Mammary epithelial cell (primary cell): ENCODE measurements at places on chromosomes 1 and 21. TPM values are rescaled to one million over a fixed set of nuclear protein-coding genes. Genes with fewer than 3 reads are reported as not detected.
A peak's percentile ranks its signal among the peaks of the same experiment; 100 is the strongest.

DNA sequence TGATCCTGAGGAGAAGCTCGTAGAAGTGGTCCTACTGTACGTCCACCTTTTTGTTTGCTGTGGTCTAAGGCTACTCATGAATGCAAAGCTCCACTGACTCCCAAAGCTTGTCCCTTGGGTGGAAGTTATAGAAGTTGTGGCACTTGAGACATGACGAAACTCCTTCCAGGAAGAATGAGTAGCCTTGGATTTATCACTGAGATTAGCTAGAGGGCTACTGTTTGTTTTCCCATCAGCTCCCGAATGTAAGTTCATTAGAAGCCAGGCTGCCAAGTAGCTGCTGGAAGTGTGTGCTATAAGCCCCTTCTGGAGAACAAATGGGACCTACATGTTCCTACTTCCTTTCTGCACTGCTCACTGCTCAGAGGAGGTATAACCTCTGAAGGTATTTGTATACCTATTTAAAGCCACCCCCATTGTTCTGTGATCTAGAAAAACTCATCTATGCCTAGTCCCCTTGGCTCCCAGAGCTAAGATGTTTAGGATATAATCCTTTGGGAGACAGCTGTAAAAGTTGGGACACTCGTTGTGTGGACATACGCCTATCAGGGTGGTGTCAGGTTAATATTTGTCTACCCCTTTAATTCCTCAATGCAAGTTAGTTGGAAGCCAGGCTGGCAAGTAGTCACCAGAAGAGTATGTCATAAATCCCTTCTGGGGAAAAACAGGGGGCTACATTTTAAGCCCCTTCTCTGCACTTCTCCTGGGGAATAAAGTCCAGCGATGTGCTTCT lies 72.9 kb downstream of the SCMH1 start:
- DNase-seq = no peak

- DNase-seq = no peak
Observed at GRCh38 chr1:21268281-21269239, 21.7 kb downstream of the ECE1 start.

DNA sequence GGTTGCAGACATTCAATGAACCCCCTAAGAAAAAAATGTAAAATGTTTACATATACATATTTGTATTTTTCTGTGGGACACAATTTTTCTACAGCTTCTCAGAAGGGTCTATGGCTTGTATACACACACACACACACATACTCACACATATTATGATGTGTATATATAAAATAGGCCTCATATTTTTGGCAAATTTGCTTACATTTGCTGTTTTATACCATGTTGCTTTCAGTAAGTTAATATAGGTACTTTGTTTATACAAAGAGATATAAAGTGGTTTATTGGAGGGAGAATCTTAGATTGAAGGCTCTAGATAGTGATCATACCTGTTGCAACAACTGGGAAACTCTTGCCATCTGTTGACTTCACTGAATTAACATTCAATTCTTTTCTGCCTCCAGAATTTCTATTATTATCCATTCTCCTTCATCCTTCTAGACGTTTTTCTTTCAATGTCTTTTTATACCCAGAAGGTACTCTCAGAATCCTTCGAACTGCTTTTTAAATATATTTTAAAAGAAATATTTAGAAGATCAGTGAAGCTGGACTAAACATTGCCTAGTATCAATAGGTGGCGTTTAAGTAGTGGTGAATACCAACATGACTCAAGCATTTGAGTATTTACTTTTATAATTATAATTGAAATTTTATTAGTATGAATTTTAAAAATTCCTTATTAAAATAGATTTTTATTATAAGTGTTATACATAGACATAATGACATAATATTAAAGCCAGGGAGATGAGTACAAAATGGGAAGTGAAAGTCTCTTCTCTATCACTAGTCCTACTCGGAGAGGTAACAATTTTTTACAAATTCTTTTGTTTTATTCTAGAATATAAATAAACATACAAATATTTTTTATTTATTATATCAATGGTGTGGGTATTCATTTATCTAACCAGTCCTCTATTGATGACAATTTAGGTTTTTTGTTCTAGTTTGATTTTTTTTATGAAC lies 10.2 kb downstream of the CD55 start:
- no peak for DNase-seq

GRCh38 chr1:156658496-156658895 lies 16.6 kb downstream of the BCAN start:
- no peak for DNase-seq

DNA sequence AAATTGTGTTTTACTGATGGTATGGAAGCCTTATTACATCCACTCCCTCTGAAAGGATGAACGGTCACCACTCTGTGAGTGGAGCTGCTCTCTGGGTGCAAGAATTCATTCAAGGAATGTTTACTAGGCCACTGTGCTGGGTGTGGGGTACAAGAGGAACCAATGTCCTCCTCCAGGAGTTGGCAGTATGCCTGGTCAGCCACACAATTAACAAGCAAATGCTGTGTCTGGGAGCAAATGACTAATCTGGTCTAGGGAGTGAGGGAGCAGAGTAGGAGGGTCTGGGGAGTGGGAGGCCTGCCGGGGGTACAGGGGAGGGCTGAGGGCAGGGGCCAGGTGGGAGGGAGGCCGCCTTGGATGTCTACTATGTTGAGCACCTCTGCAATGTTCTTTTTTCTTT lies 27.2 kb upstream of the TDRD10 start:
- peak; percentile 85 for DNase-seq

DNA sequence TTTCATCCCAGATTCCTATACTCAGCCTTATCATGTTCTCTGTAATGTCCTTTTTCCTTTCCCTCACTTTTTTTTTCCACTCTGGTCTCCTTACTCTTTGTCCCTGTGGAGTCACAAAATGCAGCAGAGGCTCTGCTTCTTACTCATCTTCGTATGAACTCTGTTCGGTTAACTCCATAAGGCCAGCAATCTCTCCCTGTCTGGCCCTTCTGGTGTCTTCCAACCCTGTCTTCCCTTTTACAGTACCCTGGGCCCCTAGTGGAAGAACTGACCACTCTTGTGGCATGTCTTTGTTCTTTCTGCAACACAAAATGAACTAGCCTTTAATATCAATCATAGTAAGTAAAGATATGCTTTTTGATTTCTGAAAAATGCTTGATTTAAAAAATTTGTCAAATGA lies 7.1 kb downstream of the CD101 start:
- DNase-seq = no peak

DNA sequence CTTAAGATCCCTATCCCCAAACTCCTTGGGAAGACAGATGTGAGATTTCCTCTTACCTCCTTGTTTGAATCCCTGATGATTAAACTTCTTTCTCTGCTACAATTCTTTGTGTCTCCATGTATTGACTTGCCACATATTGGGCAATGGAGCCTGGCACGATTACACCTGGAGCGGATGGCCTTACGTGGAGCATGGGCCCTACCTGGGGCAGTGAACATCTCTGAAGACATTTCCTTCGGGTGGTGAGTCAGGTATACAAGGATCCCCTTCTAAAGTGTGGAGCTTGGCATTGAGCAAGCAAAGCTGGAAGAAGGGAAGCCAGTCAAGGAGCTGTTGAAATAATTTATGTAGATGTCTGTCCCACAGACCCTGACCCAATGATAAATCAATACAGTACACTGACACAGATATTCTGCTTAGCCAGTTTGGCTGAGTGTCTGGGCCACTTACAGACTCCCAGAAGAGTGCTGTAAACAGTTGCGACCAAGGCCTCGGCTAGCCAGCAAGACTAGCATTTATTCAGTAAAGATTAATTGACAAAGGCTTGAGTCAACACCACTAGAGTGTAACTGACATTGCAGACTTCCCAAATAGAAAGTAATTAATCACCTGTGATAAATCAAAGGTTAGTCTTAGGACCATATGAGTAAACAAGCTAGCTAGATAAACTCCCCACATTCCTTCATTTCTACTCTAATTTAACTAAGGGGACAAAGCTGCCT lies 83.1 kb upstream of the KCNK1 start:
- peak; percentile 23 for DNase-seq

GRCh38 chr1:181514298-181515290 lies 31.3 kb downstream of the CACNA1E start:
- no peak for DNase-seq

GRCh38 chr1:242146652-242147051 lies 147.8 kb upstream of the MAP1LC3C start:
- DNase-seq = no peak

- DNase-seq = no peak
Observed at GRCh38 chr1:95431235-95431634, 197.2 kb downstream of the RWDD3 start.

- DNase-seq = no peak
Observed at GRCh38 chr1:198876371-198876871, 237.6 kb downstream of the PTPRC start.

DNA sequence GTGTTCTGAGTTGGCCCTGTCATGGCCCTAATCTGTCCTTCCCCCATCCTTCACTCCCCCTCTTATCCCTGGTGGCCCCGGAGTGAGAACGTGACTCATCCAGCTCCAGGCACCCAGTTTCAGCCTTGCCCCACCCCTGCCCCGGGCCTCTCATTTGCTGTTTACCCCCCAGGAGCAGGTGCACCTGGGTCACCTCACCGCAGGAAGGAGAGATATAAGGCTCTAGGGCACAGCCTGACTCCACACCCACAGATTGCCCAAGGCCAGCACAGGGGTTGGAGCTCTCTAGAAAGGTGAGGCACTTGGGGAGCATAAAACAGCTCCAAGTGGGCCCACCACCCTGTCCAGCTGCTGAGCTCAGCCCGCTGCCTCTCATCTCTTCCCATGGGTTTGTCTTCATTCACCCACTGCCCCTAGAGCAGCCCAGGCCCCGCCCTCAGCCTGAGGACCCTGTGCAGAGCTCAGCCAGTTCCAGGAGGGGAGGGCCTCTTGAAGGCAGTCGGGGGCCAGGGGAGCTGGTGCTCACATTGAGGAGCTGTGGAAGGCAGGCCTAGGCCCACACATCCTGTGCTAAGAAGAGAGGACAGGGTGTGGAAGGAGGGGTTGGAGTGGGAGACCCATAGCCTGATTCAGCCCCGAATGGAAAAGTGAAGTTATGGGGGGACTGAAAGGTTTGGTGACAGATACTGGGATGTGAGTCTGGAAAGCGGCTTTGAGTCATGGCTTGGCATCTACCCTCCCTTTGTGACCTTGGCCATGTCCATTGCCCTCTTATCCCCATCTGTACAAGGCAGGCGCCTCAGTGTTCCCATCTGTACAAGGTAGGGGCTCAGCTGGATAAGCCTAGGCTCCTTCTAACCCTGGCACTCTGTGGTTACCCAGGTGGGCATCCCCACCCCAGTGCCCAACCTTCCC lies 16.1 kb upstream of the GPR37L1 start:
- peak; percentile 78 for DNase-seq

GRCh38 chr1:159444511-159444910 lies 5.0 kb downstream of the OR10J1 start:
- no peak for DNase-seq

The KCNN3 gene
- 0.03 TPM for polyA plus RNA-seq

The DDX20 gene
- polyA plus RNA-seq = 7.4 TPM
